ENCODE measurements at places on chromosomes 4 and X.

- DNase-seq: no peak
Observed at GRCh38 chr4:4607336-4608213, 65.7 kb upstream of the STX18 start.

- DNase-seq: no peak
Observed at GRCh38 chrX:40424259-40424658, 156.5 kb upstream of the ATP6AP2 start.

GRCh38 chrX:74015379-74016019 lies 288.5 kb upstream of the ZCCHC13 start:
- peak; percentile 62 for DNase-seq

GRCh38 chrX:153689654-153690465 lies 2.1 kb downstream of the SLC6A8 start:
- DNase-seq: no peak

GRCh38 chr4:67909905-67910584 lies 26.2 kb upstream of the TMPRSS11D start:
- DNase-seq: peak; percentile 54

GRCh38 chr4:165602621-165603020 lies 223.8 kb downstream of the CPE start:
- DNase-seq: no peak

DNA sequence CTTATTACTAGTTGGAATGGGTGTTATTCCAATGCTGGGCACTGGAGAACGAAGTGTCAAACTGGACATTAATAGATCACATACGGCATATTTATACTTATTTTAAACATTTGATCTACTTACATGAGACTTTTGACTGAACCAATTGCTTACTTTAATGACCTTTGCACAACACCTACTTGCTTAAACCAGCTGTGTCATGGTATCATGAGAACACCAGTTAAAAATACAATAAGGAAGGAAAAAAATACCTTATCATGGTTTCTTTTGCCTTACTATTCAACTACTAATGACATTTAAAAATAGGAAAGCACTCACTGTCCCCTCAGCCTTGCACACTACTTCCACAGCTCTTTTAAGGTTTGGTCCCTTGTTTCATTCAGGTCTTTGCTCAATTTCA lies 146.9 kb downstream of the FAM13A start:
- peak; percentile 34 for DNase-seq

DNA sequence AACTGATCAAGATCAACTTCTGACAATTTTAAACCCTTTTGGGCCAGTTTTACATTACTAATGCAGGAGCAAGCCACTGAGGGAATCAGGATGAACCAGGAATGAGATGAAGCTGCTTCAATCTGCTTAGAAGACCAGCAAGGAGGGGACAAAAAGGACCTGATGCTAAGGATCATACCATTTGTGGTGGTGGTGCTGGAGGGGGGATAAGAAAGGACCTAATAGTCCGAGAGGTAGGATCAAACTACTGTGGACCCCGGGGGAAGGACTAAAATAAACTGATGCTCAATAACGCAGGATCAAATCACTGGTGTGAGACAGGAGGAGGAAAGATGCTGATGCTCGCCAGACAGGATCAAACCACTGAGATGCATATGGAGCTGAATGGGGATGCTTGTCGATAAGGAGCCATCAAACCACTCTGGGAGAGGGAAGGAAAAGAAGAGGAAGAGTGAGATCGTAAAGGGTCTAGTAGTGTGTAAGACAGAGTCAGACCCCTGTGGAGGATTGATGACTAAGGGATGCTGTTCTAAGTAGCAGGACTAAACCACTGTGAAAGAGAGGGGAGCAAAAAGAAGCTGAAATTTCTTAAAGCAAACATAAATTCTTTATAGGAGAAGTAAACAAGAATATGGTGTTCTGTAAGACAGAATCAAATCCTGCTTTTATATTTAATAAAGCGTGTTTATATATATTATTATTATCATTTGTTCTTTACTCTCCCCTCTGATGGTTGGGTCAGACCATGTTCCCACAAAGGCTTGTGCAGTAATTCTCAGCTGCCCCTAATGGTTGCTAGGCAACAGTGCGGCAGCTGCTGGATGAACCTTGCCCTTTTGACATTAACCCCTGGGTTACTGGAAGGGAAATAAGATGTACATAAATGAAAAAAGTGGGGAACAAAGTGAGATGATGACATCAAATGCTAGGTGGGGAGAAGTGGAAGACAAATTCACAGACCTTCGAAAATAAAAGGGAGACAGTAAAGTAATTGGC lies 432.5 kb upstream of the FGF16 start:
- no peak for DNase-seq

- no peak for DNase-seq
Observed at GRCh38 chr4:77699731-77700210, 94.2 kb downstream of the CXCL13 start.

DNA sequence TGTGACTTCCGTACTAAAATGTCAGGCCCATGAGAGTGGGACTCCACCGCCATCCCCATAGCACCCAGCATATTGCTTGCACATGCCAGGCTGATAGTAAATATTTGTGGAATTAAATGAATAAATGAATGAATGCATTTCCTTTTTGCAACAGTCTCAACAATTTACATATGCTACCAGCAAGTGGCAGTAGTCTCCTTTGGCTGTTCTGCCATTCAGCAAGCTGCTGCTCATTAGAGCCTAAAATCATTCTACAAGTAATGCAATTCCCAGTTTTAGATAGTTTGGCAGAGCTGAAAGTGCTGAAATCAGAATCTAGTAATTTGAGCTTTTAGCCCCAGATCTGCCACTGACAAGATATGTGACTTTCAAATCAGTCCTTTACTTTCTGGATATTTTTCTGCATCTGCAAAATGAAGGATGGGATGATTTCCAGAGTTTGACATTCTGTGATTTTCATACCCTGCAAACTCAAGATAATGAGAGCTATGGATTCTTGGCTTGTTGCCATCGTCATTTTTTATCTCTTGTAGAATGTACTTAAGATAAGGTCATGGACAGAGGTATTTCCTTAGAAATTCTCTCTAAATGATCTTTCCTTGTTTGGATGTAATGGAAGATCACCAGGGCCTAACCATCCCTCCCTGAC lies 35.7 kb upstream of the INTS6L start:
- DNase-seq: peak; percentile 40

DNA sequence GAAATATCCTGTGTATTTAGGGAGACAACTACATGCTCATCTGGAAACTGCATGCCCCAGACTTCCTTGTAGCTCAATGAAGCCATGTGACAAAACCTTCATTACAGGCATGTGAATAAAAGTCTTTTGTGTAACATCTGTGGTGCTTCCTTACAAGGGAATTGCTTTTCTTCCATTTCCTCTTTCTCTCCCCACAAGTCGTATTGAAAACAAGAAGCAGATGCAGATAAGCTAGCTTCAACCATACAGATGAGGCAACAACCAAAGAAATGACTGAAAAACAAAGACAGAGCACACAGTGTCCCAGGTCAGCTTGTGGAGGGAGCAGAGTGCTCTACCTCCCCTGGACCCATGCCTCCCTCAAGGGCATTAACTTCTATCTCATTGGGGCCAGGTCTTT lies 115.8 kb upstream of the INPP4B start:
- peak; percentile 89 for DNase-seq

GRCh38 chrX:131237363-131237762 lies 51.7 kb downstream of the IGSF1 start:
- no peak for DNase-seq

DNA sequence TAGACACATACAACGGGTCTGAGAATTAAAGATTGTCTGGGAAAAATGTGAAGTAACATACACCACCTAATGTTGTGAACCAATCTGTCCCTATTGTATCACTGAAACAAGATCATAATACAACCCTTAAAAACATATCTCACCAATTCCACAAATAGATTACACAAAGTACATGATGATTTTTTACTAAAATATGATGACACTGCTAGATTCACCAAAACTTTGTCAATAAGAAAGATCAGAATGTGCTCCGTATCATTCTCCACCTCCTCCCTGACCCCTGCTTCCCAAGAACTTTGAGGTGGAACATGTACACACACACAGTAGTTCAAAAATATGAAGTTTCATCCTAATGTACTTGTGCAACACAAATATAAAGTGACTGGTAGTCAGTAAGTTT lies 862.0 kb downstream of the PCDH18 start:
- no peak for DNase-seq

- no peak for DNase-seq
Observed at GRCh38 chr4:148173397-148174017, 268.7 kb downstream of the NR3C2 start.

DNA sequence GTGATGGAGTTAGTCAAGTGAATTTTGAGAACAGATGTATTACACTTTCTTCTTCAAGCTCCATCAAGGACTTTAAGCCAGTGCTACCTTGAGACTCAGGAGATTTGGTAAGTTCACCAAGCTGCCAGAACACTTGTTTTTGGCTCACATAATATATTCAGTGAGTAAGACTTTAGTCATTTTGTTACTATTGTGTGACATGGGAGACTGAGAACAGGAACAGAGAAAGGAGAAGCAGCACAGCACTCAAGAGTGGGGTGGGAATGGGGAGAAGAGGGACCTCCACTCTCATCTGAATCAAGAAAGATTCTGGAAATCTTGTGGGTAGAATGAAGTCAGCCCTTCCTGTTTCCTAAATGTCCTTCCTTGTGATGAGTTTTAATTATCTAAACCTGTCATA lies 87.3 kb upstream of the TET2 start:
- DNase-seq: peak; percentile 82

- no peak for DNase-seq
Observed at GRCh38 chrX:24292353-24292752, 21.5 kb downstream of the SUPT20HL2 start.

DNA sequence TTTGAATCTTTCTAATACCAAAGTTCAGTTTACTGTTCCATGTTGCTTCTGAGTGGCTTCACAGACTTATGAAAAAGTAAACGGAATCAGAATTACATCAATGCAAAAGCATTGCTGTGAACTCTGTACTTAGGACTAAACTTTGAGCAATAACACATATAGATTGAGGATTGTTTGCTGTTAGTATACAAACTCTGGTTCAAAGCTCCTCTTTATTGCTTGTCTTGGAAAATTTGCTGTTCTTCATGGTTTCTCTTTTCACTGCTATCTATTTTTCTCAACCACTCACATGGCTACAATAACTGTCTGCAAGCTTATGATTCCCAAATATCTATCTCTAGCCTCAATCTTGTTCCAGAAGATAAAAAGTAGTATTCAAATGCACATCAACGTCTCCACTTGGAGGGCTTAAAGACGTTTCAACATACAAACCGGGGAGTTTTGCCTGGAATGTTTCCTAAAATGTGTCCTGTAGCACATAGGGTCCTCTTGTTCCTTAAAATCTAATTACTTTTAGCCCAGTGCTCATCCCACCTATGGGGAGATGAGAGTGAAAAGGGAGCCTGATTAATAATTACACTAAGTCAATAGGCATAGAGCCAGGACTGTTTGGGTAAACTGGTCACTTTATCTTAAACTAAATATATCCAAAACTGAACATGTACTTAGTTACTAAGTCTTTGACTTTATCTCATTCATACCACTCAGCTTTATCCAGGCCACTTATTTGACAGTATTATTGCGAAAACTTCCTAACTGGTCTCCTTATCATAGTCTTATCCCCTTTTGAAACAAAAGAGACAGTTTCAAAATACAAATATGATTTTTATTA lies 3.6 kb upstream of the AFP start:
- DNase-seq: no peak

DNA sequence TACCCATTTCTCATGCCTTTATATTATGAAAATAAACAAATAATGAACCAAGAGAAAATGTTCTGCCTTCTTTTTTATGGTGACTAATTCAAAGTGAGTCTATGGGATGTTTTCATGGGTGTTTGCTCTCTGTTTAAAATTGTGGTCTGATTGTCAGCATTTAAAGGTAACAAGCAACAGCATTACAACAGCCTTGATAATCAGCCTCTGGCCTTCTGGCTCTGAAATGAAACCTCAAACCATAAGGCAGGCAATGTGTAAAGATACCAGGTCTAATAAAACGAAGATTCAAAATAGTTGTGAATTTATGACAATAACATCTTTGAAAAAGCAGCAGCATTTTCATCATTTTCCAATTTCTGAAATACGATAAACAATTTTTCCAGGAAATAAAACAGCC lies 63.7 kb downstream of the FAM13A start:
- no peak for DNase-seq

GRCh38 chrX:13448941-13449340 lies 120.5 kb upstream of the EGFL6 start:
- DNase-seq: no peak

DNA sequence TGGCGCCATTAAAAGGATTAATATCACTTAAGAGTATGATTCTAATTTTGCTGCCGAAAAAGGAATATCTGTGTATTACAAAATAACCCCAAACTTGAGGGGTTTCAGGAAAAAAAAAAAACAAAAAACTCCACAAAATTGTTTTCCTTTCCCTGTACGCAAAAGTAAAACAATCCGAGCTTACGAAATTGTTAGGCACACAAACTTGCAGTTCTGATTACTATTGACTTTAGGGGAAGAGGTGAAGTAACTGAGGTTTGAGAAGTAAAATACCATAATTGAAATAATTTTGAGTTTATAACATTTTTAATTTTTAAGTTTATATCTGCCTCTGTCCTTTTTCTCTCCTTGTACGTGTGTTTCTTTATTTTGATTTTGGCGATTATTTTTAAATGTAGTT lies 64.8 kb downstream of the USP9X start:
- no peak for DNase-seq
